Hematopoietic multipotent progenitor cell treated with erythropoietin and hydrocortisone succinate and interleukin-3 and kit ligand, for 15 days (in vitro differentiated cells): ENCODE measurements at places on chromosomes 13 and 19.

DNA sequence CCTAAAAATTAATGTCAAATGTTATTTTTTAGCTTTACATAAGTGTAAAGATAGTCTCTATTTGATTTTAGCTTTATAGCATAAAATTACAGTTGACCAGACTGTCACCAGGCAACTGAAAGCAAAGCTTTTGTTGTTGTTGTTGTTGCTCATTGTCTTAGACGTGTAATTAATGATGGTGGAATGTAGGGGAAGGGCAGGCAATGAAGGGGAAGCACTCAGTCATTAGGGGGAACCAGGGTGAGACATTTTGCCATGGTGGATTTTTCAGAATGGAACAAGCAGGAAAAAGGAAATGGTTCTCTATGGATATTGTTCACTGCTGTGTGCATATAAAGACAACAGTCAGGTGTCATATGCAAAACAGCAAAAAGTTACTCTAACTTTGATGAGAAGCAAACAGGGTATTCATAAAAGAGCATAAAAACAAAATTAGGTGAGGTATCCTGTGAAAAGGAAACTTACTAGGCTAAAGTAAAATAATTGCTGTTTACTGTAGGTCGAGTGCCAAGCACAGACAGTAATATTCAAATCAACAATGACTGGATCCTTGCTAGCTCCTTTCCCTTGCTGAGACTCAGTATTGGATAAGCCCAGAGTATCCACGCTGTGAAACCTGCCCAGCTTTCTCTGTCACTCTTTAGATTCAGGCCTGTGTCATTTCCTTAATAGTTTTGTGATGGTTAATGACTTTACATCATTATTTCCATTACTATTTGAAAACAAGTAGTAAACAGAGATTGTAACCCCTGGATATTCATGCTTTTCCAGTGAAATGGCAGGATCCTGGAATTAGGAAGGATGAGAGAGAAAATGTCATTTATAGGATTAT is 110.5 kb downstream of the LRCH1 start:
- no peak for DNase-seq

GRCh38 chr13:29684441-29684840 is 89.0 kb upstream of the SLC7A1 start:
- DNase-seq: no peak

DNA sequence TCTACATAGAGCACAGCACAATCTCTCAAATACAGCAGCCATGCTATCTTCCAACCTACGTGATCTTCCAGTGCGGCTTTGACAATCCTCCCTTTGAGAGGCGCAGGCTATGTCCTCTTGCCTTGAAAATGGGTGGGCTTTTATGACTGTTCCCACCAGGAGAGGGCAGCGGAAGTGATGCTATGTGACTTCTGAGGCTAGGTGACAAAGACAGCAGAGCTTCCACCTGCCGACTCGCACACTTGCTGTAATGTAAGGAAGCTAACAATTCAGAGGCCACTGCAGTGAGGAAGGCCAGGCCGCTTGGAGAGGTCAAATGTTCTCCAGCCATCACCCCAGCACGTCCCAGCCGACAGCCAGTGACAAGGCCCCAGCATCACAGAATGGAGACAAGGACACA is 65.8 kb downstream of the MRPL57 start:
- no peak for DNase-seq

DNA sequence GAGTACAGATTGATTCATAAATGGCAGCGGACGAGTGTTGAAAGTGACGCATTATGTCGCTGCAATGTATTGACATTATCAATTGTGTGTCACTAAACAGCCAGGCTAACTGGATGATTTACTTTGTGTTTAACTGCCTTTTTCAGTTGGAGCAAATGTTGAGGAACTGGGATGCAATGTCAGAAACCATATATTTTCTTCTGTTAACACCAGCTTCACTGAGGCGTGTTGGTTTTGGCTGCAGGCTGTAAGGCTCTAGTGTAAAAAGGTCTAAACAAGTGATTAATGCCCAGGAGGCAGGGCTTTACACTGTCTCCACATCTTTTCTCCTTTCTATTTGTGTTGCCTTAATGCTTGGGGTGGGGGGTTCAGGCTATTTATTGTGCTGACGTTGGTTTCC is 80.1 kb downstream of the GGACT start:
- DNase-seq: no peak

DNA sequence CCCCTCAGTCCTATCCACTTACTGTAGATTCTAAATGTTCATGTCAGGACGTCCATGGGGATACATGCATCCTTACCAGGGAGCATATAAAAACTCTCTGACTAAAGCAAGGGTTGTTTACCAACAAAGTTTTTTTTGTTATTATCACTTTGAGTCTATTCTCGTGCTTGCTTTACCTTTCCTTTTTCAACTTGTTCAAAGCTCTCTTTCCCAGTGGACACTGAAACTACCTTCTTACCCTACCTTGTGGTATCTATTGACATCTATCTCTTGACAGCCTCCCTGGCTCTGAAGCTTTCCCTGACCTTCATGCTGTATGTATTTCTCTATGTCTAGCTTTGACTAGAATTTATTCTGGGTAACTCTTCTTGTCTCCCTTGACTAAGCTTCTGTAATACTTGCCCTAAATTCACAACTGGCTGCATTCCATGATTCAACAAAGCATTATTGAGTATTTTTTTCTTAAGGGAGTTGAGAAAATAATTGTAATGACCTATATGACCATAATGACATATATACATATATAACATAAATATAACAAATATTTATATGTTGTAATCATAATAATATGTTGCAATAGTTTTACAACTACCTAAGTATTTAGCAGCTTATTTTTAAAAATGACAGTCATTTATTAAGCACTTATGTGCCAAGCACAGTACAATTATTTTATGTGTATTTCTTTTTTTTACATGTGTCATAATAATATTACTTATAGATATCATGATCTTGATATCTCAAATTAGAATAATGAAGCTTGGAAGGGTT is 403.4 kb upstream of the SPRY2 start:
- no peak for DNase-seq
